ENCODE measurements at places on chromosomes 2 and 18.
A peak's percentile ranks its signal among the peaks of the same experiment; 100 is the strongest.

DNA sequence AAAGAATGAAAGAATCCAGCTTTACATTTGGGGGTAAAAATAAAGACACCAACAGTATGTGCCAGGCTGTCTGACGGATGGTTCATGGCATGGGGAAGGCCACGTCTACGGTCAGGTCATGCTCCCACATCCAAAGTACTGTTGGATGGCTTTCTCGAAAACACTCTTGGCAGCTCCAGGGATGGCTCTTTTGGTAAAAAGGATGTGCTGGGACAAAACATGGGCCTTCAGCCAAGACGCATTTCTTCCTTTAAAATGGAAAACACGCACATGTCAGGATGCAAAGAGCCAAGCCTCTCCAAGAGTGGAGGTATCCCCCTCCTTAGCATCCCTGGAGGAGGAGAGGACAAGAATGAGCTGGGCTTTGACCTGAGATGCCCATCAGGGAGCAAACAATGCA is 376.5 kb upstream of the KLHL29 start:
- DNase-seq, result no peak

DNA sequence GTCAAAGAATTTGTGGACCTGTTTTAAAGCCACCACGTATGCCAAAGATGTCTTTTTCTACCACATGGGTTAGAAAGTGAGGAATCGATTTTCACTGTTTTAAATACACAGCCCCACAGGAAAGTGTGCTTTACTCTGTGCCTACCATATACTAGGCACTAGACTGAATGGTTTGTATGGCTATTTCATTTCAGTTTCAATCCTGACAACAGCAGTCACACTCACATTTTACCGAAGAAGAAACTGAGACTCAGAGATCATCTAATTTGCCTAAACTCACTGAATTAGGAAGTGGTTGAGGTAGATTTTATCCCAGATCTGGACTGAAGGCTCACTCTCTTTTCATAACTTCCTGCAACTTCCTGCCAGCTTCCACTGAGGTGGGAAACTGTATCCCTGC is 176.4 kb downstream of the ALK start:
- DNase-seq, result no peak

GRCh38 chr2:233227346-233227978 is 24.0 kb upstream of the ATG16L1 start:
- DNase-seq, result no peak

- DNase-seq, result no peak
These were observed 33.7 kb downstream of the BOK start for GRCh38 chr2:241592126-241592845.

GRCh38 chr2:191302459-191303139 is 57.4 kb downstream of the MYO1B start:
- peak; percentile 39 for DNase-seq

DNA sequence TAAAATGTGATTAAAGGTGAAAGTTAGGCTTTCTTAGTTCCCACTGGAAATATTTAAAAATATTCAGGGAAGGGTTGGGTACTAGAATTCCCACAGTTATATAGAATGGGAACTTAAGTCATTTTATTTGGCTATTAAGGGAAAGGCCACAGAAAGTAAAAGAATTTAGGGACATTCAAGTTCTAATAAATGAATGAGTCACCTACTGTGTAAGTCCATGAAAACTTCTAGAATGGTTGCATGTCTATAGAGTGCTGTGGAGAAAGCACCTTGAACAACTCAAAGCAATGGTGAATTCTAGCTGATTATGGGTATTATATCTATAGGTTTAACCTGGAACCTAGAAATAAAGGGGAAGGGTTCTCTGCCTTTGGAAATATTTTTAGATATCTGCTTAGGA is 28.1 kb upstream of the SLC4A10 start:
- no peak for DNase-seq

DNA sequence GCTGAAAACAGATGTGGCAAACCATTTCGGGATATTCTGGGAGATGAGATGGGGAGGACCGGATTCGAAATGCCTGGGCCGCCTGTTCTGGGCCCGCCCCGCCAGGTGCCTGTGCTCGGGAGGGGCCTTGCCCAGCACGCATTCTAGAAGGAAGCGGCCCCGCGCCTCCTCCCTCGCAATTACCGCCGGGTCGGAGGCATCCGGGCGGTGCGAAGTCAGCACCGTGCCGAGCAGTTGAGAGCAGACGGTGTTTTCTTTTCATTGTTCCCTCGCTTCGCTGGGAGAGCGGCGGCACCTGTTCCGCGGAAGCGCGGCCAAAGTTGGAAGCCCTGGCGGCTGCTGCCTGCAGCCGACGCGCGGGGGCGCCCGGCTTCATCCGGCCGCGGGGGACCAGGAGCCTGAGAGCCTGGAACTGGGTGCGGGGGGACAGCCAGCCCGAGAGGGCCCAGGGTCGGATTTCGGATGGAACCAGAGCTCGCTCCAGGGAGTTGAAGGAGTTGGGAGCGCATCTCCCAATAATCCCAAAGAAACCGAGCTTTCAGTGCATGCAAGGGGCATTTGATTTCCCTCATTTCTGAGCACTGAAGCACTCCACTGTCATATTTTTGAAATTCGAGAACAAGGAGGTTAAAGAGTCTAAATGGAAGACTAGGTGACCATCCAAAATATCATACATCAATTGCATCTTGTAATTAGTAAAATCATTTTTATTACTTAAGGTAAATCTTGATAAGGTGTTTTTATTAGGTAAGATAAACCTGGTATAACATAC is 241.8 kb upstream of the RAB12 start:
- DNase-seq, result no peak

GRCh38 chr2:161204846-161205245 is 44.6 kb downstream of the TANK start:
- no peak for DNase-seq

- no peak for DNase-seq
These were observed 34.6 kb downstream of the ZNF516 start for GRCh38 chr18:76460482-76460881.

DNA sequence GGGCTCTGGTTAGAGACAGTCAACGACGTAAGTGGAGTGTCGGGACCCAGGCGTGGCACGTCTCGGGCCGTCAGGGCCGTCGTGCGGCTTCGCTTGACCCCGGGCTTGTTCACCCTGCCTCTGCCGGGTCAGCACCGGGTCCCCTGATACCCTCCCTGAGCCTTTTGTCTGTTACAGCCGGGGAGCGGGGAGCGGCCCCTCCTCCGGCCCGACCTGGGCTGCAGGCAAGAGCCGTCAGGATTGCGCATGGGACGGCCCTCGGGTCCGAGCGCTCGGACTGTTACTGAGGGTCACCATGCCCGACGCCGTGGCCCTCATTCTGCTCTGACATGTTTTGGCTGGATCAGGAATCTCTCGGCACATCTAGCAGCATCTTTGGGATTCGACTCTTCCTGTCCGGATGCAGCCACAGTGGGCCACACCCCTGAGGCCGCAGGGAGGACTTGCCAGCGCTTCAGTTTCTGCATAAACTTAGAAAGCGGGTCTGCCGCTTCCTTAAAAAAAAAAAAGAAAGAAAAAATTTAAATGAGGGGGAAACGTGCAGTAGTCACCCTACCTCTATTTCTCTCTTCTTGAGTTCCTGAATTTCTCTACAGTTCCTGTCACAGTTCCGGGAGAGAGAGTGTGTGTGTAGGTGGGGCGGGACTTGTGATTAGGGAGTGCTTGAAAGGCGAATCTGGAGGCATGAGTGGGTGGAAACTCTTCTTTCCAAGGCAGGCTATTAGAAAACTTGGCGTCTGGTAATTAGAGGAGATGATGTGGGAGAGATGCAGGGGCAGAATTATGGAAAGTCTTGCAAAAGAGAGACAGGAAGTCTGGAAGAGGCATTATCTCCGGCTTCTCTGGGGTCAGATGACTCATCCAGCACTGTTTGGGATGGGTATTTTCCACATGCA is 909 bp downstream of the TMEM87B start:
- DNase-seq, result peak; percentile 21

DNA sequence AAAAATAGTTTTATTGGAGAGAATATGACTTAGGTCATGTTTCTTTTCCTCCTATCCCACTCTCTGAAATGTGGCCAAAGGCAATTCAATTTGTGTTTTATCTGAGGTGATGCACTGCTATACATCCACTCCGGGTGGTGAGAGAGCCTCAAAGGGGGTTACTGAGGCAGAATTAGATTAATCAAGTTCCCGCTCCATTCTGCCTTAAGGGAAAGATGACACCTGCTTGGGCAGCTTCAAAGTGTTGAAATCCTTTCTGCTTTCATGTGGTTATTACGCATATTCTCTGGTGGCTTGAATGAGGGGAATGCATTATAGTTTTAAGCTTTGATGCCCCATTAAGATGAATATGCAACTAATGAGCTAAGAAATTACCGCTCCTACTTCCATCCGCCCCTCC is 213.0 kb upstream of the TMEFF2 start:
- no peak for DNase-seq

- DNase-seq, result no peak
These were observed 2.8 kb downstream of the SRSF7 start for GRCh38 chr2:38748391-38748790.

DNA sequence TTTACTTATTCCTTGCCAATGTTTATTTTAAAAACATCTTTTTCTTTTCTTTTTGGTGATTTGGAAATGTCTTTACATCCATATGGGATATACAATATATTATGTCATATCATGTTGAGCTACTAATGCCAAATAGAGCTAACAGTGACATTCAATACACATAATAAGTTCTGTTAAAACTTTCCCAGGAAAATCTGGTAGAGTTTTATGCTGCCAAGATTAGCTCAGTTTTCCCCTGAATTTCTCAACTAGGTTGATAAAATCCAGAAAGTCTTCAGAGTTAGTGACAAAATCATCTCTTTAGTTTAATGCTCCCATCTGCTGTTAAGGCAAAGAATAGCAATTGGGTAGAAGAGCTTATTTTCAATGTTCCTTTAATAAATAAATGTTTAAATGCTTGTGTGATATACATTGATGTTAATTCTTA is 9.9 kb downstream of the COL3A1 start:
- no peak for DNase-seq

- no peak for DNase-seq
These were observed 498.0 kb downstream of the CCDC85A start for GRCh38 chr2:56681659-56682396.

DNA sequence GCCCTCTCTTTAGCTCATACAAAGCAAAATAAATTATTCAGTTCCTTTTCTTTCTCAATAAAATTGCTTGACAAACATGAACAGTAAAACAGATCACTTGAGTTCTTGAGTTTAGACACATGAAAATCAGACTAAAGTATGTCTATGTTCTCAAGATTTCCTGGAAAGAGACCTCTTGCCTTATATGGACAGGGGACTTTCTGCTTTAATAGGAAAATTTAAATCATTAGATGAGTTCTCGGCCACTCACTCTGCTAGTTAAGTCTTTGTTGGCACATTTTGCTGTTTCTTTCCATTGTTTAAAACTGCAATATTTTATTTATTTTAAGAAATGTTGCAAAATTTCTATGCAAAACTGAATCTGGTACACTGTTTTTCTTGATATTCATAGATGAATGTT is 207.8 kb downstream of the RND3 start:
- no peak for DNase-seq

- no peak for DNase-seq
These were observed 99.1 kb upstream of the ZNF397 start for GRCh38 chr18:35141567-35142274.

- no peak for DNase-seq
These were observed 92.8 kb upstream of the MSH2 start for GRCh38 chr2:47309952-47310800.

- DNase-seq, result no peak
These were observed 168.0 kb downstream of the TMEFF2 start for GRCh38 chr2:192026825-192027120.

DNA sequence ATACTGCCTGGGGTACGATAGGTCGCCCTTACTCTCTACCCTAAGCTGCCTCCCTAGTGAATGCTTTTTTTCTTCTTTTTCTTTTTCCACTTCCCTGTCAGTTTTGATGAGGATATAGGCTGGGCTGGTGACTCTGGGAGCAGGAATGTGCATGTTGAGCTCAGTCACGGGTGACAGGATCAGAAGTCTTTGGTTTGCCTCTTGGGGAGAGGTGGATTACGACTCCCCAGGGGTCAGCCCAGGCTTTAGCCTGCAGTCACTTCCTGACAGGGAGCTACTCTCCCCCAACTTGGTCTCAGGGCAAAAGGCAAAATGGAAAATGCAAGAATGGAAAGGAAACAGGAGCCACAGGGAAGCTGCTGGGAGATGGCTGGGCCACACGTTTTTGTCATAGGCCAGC is 57.3 kb downstream of the THNSL2 start:
- DNase-seq, result no peak

DNA sequence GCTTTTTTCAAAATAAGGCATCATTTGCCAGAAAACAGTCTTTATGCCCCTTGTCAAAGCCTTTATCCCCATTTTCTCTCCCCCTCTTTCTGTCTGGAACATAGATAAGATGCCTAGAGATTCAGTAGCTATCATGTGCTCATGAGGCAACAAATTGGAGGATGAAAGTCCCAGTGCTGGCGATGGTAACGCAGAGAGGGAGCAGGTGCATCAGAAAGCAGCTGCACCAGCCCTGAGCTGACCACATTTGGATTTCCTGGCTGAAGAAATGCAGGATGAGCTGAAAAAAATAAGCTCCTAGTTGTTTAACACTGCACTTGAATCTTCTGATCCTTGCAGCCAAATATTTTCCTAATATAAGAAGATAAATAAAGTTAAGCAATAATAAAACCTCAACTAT is 48.0 kb downstream of the LOXHD1 start:
- no peak for DNase-seq

- DNase-seq, result no peak
These were observed 18.3 kb downstream of the CELF4 start for GRCh38 chr18:37547196-37547827.

- DNase-seq, result no peak
These were observed 95.6 kb upstream of the PDE1A start for GRCh38 chr2:182522405-182522896.

DNA sequence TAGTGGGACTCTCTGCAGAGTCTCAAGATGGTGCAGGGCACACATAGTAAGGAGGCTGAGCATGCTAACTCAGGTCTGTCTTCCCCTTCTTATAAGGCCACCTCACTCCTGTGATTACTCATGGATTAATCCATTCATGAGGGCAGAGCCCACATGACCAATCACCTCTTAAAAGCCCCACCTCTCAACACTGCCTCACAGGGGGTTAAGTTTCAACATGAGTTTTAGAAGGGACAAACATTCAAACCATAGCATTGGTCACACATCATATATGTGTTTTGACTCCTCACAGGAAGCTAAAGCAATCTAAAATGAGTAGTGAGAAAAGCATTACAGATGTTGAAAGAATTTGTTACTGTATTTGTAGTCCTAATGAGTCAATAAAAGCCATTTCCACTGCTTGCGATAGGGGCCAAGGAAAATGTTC is 57.5 kb downstream of the DTNA start:
- DNase-seq, result no peak

DNA sequence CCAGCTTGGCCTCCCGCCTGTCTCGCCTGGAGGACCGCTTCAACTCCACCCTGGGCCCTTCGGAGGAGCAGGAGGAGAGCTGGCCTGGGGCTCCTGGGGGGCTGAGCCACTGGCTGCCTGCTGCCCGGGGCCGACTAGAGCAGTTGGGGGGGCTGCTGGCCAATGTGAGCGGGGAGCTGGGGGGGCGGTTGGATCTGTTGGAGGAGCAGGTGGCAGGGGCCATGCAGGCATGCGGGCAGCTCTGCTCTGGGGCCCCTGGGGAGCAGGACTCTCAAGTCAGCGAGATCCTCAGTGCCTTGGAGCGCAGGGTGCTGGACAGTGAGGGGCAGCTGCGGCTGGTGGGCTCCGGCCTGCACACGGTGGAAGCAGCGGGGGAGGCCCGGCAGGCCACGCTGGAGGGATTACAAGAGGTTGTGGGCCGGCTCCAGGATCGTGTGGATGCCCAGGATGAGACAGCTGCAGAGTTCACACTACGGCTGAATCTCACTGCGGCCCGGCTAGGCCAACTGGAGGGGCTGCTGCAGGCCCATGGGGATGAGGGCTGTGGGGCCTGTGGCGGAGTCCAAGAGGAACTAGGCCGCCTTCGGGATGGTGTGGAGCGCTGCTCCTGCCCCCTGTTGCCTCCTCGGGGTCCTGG is 3.7 kb upstream of the KHK start:
- no peak for DNase-seq
